ENCODE measurements at places on chromosomes 11 and 22. TPM values are rescaled to one million over a fixed set of nuclear protein-coding genes. Genes with fewer than 3 reads are reported as not detected.

GRCh38 chr11:30956751-30957150 is 370.6 kb upstream of the MPPED2 start:
- no peak for DNase-seq

GRCh38 chr22:24424001-24424900 is 3.1 kb upstream of the ADORA2A start:
- DNase-seq, result peak; percentile 46

DNA sequence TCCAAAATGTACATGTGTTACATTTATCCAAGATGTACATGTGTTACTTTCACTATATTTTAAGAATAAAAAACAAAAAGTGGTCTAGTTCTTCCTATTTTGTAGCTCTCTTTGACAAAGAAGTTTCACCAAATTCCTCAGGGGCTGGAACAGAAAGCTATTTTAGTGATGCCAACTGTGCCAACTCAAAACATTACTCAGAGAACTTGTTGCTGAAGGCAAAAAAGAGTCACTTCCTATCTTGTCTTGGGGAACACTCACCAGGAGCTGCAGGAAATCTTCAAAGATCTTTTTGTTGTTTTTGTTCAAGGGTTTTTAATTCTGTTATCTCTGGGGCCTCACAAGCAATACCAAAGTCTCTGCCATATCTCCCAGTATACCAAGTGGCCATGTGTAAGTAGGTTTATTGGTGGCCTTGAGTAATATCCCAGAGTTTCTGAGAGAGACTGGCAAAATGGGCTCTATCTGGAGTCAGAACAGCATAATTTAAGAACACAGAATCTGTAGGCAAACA is 13.6 kb upstream of the EED start:
- DNase-seq, result no peak

GRCh38 chr11:120413480-120413879 is 77.3 kb downstream of the ARHGEF12 start:
- DNase-seq, result no peak

DNA sequence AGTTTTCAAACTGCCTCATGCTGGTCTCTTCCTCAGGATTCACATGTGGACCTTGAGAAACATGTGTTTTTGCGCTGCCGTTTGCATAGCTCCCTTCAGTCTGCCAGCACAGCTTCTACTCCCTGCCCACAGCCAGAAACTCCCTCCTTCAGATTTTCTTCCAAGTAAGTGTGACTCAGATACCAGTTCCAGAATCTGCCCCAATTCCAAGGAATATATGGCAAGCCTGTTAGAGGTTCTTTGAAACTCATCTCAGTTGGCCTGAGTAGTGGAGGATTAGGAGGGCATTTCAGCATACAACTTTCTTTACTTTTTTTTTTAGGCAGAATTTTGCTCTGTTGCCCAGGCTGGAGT is 67.1 kb downstream of the SNX19 start:
- no peak for DNase-seq

- no peak for DNase-seq
These were observed 73.0 kb upstream of the APOA1 start for GRCh38 chr11:116910378-116910777.

GRCh38 chr11:134479206-134480135 is 67.4 kb upstream of the B3GAT1 start:
- no peak for DNase-seq

DNA sequence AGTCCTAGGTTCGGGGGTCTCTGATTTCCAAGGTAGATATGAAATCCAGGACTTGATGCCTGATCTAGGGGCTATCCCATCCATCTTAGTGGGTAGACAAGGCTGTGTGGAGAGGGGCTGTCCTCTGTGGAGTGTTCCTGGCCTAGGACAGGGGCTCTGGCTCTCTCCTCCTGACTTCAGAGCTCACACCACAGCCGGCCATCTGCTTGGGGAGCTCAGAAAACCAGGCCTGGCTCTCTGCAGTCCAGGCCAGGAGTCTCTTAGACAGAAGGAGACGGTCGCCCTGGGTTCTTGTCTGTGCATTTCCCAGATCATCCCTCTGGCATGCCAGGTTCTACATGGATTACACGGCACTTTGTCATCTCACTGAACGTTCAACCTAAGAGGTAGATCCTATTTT is 17.9 kb downstream of the TUB start:
- no peak for DNase-seq

DNA sequence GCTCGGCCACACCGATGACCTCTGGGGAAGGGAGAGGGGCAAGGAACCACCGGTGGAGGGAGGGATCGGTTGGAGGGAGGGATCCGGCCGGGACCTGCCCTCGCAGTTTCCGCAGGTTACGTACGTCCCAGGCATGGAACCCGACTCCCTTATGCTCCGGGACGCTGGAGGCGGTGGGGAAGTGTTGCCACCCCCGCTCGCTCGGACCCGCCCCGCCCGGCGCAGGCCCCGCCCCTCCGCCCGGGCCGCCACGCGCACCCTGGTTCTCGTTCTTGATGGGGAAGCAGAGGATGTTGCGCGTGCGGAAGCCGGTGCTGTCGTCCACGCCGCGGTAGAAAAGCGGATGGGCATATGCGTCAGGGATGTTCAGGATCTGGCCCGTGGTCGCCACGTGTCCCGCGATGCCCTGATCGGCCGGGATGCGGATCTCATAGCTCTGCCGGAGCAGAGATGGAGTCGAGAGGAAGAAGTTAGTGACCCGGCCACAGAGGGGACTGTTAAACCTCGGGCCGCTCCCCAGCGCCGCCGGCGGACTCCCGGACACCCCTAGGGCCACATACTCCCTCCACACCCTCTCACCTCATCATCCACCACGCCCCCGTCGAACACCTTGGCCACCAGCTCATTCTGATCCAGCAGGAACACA is 89.8 kb downstream of the PDE2A start:
- DNase-seq, result peak; percentile 83

The RBMXL2 gene
- not detected for total RNA-seq

The SCGB2A2 gene
- total RNA-seq, result not detected

The DGCR6 gene
- 13.8 TPM for total RNA-seq

The GRM5 gene
- total RNA-seq, result 0.13 TPM
